Activated naive CD4-positive, alpha-beta T cell treated with anti-CD3 and anti-CD28 coated beads, Interleukin-2, amount 50 U/mL, for 72 hours (primary cell): ENCODE measurements at places on chromosomes 12 and 14.

- no peak for DNase-seq
Observed at GRCh38 chr14:24149302-24149969, 2.1 kb downstream of the RNF31 start.

DNA sequence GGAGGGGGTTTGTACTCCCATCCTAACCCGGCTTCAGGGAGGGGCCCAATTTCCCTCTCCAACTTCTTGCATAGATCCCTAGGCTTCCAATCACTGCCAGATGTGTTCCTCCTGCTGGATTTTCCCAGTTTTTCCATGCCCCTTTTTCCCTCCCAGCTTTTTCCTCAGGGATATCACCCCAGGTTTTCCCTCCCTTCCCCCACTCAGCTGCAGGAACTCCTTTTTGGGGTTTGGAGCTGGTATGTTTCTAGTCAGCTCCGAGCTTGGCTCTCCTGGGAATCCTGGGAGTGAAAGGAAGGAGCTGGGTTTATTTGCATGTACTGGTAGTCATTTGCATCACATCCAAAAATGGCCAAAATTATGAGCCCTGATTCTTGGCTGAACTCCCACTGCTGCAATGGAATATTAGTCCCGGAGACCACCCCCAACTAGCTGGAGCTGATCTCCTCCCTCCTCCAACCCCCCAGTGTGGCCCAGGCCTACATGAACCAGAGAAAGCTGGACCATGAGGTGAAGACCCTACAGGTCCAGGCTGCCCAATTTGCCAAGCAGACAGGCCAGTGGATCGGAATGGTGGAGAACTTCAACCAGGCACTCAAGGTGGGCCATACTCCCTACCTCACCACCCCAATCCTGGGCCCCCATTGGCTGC is 1.4 kb upstream of the RDH5 start:
- no peak for DNase-seq

DNA sequence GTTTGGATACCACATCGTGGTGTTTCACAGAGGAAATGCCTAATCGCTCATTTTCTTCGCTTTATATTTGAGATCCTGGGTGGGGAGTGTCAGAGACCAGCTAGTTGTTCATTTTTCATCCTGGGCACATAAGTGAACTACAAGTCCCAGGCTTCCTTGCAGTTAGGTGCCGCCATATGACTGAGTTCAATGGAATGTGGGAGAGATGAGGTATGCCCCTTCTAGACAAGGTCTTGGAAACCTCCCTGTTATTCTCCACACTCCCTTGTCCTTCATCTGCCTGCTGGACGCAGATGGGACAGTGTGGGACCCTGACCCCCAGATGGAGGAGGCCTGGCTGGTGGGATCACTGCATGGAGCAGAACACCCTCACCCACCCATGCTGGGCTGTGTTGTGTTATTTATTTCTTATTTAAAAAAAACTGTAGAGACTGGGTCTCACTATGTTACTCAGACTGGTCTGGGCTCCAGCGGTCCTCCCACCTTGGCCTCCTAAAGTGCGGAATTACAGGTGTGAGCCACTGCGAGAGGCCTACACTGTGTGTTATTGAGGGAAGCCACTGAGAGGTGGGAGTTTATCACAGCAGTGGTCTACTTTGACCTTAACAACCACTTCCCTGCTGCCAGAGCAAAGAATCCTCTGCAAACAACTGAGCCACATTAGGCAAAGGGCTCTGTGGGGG is 42.9 kb upstream of the VRK1 start:
- no peak for DNase-seq

- DNase-seq: no peak
Observed at GRCh38 chr14:101963656-101964296, 597 bp upstream of the DYNC1H1 start.

DNA sequence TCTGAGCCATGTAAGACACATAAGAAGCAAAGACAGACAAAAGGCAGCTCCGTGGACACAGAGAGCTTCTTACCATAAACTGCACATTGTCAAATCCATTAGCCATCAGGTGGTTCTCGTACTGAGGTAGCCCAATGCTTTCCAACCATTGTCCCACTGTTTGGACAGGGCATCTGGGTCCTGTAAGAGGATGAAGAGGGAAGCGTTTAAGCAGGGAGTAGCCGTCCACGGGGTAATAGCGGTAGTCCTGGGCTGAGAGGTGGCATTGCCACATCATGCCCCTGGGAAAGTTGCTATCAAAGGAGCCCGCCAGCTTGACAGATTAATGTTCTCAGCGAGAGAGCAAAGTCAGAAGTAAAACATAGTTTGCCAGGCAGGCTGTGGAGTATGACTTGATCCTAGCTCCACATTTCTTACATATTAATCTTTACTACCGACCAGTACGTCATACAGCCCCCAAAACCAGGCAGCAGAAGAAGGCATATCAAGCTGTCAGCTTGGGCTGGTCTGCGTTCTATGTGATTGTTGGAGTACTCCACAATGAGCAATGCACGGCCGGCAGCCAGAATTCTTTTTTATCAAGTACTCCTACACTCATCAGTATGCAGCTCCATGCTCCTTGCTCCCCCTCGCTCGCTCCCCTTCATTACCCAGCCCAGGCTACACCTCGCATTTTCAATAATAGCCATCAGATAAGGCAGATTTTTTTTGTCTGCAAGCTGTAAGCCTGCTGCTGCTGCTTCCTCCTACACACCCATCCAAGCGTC is 493.2 kb upstream of the GARIN6 start:
- no peak for DNase-seq

DNA sequence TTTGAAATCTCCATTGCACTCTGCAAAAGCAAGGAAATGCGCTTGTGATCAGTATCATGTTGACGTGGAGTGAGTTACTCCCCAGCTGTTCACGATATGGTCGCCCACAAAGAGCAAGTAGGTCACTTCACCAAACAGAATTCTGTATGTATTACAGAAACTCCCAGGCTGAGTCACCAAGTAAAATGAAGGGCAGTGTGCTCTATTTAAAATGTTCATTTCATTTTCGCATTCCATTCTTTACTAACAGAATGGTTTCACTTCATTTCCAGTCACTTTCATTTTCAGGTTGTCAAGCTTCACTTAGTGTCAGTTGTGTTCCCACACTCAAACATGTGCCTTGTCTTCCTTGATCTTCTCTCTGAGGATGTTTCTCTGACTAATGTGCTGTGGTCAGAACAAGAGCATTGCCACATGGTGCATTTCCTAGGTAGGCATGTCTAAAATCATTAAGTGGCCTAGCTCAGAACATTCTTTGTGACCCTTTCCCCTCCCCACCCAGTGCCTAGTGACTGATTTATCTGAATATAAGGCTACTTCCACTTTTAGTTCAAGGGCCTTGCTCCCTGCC is 391.2 kb downstream of the RAD51B start:
- DNase-seq: peak; percentile 43

- DNase-seq: no peak
Observed at GRCh38 chr12:5881101-5881606, 63.9 kb downstream of the ANO2 start.

- no peak for DNase-seq
Observed at GRCh38 chr14:49105956-49106355, 480.2 kb downstream of the RPS29 start.

GRCh38 chr12:131053567-131053966 is 99.9 kb downstream of the ADGRD1 start:
- no peak for DNase-seq

DNA sequence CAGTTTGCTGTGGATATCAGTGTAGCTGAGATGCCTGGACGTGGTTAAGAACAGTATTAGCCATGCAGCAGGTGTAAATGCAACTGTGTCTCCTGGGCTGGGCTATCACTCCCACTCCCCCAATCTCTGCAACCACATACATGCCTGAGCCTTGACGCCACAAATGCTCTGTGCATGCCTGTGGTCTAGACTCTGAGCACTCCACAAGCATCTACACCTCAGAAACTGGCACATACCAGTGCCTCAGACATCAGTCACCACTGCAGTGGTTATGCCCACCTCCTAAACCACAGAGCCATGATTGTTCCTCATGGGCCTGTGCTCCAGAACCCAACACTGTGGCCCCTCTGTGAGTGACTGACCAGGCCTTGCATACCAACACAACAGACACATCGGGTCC is 226.8 kb upstream of the ALG10 start:
- no peak for DNase-seq

DNA sequence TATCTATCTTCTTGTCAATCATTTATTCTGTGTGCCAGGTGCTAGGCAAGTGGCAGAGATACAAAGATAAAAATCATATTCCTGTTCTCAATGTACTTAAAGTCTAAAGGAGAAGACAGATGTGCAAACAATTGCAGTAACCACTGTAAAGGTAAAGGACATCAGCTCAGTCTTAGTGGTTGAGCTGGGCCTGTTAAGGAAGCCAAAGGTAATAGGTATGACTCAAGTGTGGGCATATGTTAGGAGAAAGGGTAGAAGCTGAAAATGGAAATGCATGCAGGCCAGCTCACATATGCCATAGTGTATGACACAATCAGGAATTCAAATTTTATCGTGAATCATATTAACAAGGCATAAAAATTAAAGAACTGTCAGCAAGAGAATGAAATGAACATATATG is 49.8 kb downstream of the FAR2 start:
- DNase-seq: no peak

DNA sequence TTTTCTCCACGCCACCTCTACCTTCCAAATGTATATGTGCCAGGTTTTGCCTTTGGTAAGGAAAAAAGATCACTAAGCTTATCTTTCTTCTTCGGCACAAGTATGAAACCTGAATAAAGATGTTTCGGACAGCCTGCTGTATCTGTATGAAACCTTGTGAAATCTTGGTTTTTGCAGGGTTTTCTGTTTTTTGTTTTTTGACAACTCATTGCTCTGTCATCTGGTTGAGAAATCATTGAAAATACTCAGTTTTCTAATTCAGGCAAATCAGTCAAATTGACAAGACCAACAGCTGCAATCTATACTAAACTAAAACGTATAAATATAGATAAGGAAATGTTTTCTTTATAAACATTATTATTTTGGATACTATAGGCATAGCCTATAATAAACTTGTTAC is 63.1 kb upstream of the FGD4 start:
- no peak for DNase-seq

- DNase-seq: no peak
Observed at GRCh38 chr12:42135259-42135814, 9.3 kb downstream of the GXYLT1 start.

DNA sequence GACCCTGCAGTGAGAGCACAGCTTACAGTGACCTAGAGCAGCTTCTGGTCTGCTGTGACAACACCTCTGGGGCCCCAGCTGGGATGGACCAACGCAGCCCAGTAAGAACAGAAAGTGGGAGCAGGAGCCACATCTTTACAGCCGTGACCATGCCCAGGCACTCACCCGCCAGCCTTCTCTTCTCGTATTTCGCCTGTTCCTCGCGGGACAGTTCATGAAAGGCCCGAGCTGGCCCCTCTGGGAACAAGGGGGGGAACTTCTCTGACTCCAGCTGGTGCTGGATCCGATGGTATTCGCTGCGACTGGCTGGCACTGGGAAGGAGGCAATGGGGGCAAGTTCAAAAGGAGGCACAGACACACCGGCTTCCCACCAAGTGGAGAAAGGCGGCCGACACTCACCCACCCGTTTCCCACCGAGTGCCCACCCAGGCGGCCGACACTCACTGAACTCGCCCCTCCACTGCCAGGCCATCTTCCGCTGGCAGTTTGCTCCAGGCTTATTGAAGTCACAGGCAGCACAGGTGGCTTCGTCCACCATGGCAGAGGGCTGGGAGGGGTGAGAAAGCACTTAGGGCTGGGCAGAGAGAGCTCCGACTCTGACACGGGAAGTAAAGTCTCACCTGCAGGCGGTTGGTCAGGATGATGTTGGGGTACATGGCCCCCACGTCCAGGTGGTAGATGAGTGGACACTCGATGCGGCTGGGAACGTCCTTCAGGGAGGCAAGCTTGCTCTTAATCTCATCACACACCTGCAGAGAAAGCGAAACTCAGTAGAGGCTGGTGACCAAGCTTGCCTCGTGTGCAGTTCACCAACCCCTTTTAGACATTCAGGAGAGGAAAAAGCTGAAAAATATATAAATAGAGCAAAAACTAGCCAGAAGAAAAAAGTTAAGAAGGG is 18.7 kb downstream of the POLE start:
- DNase-seq: no peak

DNA sequence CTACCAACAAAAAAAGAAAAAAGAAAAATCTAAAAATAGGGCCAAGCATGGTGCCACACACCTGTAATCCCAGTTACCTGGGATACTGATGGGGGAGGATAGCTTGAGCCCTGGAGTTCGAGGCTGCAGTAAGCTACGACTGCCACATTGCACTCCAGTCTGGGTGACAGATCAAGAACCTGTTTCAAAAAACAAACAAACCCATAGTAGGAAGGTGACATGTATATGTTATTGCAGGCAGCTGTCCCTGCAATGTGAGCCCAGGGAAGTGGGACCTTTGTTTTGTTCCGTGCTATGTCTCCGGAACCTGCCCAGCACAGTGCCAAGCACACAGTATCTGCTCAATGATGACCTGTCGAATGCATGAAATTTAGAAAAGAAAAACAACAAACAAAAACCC is 37.2 kb upstream of the YY1 start:
- no peak for DNase-seq

GRCh38 chr14:67140556-67140955 is 48.7 kb upstream of the GARIN2 start:
- DNase-seq: no peak

DNA sequence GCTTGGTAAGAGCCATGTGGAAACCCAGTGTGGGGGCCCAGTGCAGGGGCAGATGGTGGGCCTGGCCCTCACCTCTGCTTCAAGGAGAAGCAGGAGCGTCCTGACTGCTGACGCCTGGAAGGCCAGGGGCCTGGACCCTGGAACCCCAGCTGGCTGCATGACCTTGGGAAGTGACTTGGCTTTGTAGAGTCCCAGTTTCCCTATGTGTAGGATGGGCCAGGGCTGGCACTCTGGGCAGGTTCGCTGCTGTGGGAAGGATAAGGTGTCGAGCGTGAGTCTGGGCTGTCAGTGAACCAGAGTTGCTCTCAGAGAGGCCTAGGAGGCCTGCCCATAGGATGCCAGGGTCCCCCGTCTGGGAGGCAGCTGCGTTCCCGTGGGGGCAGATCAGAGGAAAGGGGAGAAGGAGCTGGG is 43.2 kb downstream of the TRAFD1 start:
- DNase-seq: no peak

- no peak for DNase-seq
Observed at GRCh38 chr12:110365489-110366320, 37.8 kb downstream of the ANAPC7 start.

DNA sequence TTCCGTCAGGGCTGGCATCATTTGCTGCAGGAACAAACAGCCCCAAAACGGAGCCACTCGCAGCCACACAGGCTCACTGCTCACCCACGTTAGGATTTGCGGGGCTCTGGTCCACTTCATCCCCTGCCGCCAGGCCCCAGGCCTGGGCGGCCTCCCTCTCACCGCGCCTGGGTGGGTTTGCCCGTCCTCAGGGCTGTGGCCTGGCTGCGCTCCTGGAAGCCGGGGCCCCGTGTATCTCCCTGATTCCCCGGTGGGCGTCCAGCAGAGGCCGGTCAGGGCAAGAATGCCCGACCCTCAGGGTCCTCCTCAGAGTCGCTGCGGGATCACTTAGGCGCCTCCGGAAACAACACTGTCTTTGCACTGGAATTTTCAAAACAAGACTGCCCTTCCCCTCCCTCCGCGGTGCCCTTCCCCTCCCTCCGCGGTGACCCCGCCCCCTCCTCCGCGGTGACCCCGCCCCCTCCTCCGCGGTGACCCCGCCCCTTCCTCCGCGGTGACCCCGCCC is 15.7 kb upstream of the FBRSL1 start:
- DNase-seq: no peak
